ENCODE measurements at places on chromosomes 5 and 9.

DNA sequence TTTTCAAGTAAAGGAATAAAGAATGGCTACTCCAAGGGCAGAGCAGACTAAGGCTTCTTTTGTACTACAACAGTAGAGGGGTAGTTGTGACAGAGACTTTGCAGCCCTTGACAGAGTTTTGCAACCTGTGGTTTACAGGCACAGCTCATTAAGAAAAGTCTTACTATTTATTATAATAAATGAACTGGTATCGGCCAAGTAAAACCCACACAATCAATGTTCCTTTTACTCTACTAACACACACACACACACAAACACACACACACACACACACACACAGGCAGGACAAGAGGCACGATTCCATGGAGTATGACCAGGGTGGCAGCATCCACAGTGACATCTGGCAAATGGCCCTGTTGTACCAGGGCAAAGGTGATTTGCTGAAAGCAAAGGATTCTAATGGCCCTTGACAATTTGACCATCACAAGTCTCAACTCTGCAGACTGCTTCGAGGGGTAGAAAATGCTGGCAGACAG is 59.1 kb upstream of the GOLPH3 start:
- DNase-seq, result no peak

DNA sequence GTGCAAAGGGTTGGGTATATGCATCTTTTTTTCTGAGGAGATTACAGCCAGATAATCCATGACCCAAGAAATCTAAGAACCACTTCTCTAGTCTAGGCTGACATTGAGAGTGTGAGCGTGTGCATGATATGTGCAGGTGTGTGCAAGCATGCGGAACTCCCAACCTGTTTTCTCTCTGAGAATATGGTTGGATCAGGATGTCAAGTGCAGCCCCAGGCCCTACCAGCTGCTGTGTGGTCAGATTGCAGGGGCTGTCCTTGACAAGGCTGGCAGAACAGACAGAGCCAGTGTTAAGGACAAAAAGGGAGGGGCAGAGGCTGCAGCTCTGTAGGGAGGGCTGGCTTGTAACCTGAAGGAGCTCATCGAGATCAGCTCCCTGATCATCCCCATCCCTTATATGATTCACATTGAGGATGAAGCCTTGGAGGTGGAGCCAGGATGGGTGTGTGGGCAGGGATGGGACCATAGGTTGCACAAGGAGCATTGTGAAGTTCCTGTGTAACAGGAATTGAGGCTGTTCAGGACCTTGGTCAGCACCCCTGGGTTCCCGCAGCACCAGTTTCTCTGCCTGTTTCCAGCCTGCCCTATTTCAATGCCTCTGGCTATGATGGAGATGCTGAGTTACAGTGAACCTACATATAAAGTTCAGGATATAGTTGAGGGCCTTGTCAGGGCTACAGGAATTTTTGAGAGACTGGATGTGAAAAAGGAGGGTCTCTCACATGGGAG is 52.6 kb upstream of the ARAP3 start:
- no peak for DNase-seq

- DNase-seq, result no peak
Measured at GRCh38 chr5:142753116-142753631, 17.0 kb upstream of the ARHGAP26 start.

- DNase-seq, result no peak
Measured at GRCh38 chr9:136273921-136274785, 28.5 kb upstream of the QSOX2 start.

DNA sequence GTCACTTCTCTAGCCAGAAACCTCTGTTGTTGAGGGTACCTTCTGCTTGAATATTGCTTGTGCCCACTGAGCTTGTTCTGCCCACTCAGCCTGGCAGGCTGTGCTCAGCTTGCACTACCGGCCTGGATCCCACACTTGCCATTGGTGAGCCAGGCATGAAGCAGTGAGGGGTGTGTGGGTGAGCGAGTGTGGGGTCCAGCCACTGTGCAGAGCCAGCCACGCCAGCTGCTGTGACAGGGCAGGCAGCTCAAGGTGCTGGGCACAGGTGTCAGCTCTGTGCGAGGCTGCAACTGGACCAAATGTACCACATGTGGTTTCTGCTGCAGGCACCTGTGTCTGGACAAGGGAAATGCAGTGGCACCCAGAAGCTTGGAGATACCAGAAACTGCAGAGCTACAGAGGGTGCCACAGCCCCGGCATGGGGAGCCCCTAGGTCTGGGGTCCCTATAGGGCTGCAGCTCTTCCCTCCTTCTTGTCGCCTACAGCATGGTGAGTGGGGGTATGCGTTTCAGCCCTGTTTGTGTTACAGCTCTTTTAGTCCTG is 305.1 kb upstream of the RIOK2 start:
- no peak for DNase-seq

DNA sequence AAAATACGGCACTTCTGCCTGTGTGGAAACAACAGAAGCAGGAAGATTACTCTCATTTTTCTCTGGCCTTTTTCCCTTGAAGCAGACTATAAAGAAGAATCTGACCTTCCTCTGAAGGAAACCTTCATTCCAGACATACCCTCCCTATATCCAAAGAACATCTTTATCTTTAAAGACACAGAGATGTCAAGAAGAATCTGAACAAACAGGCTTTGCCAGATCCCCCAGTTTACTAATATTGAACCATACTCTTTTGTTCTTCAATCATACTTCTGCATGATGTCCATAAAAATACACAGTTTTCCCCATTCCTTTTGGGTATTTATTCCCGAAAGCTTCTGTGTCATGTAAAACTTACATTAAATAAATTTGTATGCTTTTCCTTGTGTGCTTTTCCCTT is 225.8 kb downstream of the MAT2B start:
- no peak for DNase-seq

DNA sequence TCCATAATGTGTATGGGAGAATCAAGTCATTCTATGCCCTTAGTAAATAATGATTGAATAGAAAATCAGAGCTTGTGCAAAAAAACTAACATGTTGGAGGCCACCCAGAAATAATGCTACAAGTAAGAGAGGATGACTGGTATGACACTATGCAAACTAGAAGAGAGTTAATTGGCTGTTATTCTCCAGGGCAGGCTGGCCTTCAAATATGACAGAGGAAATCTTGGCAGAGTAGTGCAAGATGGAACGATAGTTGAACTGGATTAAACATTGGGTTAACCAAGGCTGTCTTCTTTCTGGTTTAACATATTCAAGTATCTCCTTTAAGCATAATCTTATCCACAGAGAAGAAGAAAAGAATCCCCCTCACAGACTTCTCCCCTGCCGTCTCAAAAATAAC is 196.1 kb downstream of the MPDZ start:
- no peak for DNase-seq

GRCh38 chr5:171543148-171543815 is 123.8 kb downstream of the FGF18 start:
- DNase-seq, result no peak

- DNase-seq, result no peak
Measured at GRCh38 chr5:6452622-6453504, 4.2 kb downstream of the UBE2QL1 start.

GRCh38 chr5:98614341-98614740 is 159.1 kb upstream of the RGMB start:
- no peak for DNase-seq
